ENCODE measurements at places on chromosomes 3 and 15. TPM values are rescaled to one million over a fixed set of nuclear protein-coding genes. Genes with fewer than 3 reads are reported as not detected.

CX3CR1 gene
- total RNA-seq = not detected

CHCHD4 gene
- total RNA-seq = 3.8 TPM

PYDC2 gene
- not detected for total RNA-seq

PRSS50 gene
- total RNA-seq = not detected

ADCY5 gene
- under 0.01 TPM for total RNA-seq

LAMB2 gene
- total RNA-seq = 202 TPM

KY gene
- total RNA-seq = 1.6 TPM

CLDN1 gene
- total RNA-seq = 0.18 TPM

DNASE1L3 gene
- not detected for total RNA-seq

SKOR1 gene
- total RNA-seq = 0.08 TPM

FAM81A gene
- 2.6 TPM for total RNA-seq

PPARG gene
- 39.4 TPM for total RNA-seq

GPR149 gene
- not detected for total RNA-seq

CLDN18 gene
- total RNA-seq = not detected

BLOC1S6 gene
- total RNA-seq = 105 TPM

CORO2B gene
- total RNA-seq = 8.1 TPM

MB21D2 gene
- total RNA-seq = 5.6 TPM
